ENCODE measurements at places on chromosomes 7 and 10.

DNA sequence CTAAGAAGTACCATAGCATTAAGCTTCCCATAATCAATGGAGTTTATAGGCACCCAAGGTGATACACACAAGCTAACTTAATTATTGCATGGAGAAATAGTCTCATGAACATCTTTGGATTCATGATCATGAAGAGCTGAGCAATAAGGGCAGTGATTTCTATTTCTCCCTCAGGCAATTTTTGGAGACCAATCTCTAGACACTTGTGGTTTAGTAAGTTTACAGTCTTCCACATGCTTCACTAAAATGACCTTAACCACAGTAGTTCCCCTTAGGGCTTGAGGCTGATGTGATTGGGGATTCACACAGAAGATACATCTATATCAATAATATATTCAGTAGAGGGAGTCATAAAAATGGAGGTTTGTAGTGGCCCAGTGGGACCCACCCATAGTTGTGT, 241.2 kb downstream of the CCDC7 start:
- DNase-seq: no peak

DNA sequence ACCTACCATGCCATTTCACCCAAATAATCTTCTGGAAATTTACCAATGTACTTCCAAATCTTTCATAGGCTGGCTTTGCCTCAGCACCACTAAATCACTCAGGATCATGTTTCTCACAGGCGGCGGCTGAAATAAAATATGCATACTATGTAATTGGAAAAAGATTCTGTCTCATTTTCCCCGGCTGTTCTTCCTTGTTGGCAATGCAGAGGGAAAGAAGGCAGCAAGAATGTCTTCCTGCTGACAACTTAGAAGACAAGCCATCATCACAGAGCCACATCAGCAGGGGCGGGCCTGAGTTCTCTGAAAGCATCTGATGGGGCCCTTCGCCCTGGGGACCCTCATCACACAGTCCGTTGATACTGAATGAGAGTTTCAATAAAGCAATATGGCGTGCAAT, 39.2 kb upstream of the COL1A2 start:
- no peak for DNase-seq

GRCh38 chr7:159095979-159096411, 48.7 kb downstream of the VIPR2 start:
- DNase-seq: no peak

- no peak for DNase-seq
Observed at GRCh38 chr7:98771941-98772603, 97.7 kb downstream of the TMEM130 start.

DNA sequence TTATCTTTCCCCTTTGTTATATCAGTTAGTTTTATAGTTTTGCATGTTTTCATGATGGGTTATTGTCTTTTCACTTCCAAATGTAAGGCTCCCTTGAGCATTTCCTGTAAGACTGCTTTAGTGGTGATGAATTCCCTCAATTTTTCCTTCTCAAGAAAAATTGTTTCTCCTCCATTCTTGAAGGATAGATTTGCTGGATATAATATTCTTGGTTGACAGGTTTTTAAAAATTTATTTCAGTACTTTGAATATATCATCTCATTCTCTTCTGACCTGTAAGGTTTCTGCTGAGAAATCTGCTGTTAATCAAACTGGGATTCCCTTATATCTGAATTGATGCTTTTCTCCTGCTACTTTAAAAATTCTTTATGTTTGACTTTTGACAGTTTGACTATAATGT, 33.3 kb downstream of the SCART1 start:
- no peak for DNase-seq

- no peak for DNase-seq
Observed at GRCh38 chr10:13651969-13652720, 65.4 kb downstream of the PRPF18 start.

DNA sequence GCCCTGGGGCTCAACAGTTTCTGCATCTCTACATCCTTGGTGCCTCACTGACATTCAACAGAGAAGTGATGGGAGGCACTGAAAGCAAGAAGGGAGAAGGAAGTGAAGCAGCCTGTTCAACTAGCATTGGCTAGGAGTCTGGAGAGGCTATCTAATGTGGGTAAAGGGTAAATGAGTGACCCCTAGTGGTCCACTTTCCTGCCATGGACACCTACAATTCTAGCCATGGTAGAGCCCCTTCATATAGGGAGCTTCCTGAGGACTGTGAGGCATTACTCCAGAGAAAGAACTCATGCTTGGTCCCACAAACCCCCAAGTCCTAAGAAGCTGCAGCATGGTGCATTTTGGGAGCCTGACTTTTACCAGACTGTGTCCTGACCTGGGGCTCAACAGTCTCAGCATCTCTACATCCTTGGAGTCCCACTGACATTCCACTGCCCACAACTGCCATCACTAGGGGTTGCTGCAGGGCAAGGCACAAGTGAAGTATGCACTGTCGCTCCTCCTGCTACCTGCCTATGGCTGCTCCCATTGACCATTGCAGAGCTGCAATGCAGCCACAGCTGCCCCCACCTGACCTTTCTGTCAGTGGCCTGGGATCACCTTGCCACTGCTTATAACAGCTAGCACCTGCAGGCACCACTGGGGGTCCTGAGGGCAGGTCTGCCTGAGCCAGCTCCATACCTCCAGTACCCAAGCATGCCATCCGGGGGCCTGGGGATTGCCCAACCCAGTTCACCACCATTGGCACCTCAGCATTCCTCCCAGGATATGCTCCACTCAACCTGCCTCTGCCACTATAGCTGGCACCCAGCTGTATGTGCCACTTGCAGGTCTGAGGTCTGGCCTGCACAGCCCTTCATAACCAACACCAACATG, 44.1 kb upstream of the CDK6 start:
- DNase-seq: no peak

DNA sequence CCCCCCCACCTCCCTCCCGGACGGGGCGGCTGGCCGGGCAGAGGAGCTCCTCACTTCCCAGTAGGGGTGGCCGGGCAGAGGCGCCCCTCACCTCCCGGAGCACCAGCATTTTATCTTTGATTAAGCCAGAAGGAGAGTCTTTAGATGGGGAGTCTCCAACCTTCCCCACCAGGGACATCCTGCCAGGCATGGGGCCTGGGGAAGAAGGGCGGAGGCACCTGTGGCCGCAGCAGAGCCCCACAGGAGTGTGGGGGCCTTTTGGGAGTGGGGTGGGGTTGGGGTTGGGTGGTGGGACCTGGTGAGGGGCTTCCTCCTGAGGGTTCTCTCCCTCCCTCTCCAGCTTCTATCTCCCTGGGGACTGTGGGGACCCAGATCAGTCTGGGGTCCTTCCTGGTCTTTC, 18.2 kb downstream of the ZNF783 start:
- DNase-seq: no peak

DNA sequence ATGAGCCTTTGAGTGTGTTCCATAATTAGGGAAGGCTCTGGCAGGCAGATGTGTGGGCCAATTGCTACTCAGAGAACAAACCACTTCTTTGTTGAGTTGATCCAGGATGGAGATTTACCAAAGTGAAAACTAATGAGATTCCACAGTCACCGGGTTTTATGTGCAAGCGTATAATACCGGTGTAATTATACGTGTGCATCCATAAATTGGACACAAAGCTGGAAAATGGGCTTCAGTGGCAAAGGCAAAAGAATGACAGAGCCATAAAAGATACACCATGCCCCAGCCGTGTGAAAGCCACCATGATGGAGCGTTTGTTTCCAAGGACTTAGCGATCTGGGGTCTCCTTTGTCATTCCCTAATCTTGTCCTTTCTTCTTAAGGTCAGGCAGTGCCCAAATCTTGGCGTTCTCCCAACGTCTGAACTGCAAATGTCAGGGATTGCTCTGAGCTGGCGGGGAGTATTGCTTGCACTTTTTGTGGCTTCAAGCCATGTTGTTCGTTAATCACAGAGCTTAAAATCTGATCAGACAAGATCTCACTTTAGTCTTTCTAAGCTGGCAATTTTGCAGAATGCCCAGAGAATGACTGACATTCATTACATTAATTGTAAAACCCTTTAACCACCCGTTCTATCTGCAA, 70.1 kb downstream of the NPTX2 start:
- no peak for DNase-seq

GRCh38 chr7:73903321-73904218, 42.6 kb downstream of the TMEM270 start:
- DNase-seq: no peak

DNA sequence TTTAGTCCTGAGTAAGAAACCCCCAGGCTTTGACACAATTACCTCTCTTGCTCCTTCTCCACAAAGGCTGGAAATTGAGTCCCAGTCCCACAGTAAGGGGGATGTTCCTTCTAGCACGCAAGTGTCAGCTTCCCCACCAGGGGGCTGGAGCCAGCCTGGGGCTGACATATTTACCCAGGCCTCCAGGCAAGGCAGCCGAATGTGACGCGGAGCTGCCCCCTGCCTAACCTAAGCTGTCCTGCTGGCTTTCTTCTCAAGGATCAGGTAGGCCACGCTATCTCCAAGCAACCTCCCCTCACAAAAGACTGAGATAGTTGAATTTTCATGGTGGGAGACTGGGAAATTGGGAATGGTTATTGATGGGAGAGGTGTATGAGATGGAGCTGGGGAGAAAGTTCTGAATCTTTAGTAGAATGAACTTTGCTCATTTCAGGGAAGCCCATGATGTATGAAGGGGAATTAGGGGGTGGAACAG, 19.2 kb upstream of the BMPER start:
- no peak for DNase-seq

DNA sequence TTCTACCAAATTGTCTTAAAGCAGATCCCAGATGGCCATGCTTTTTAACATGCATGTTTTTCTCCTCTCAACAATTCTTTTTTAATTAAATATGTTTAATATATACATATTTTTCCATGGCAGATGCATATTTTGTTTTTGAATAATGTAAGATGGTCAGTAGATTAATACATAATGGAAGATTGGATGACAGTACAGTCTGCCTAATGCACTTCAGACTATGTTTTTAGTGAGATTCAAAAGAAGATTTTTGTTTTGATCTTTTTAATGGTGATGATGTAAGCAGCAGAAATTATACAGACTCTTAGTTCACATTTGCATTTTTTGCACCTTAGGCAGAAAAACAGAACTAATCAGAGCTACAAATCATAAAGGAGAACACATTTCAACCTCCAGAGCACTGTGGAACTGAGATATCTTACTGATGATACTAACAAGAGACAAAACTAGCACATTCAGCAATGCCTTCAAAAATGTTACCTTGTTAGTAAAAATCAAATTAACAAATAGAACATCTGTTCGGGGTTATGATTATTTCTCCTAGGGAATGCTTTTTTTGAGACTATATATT, 203.4 kb downstream of the PHF14 start:
- DNase-seq: no peak

Data from activated CD4-positive, alpha-beta T cell treated with anti-CD3 and anti-CD28 coated beads, Interleukin-2, amount 50 U/mL, for 1 hour (primary cell).